ENCODE measurements at places on chromosomes 6 and 20.

- no peak for DNase-seq
Measured at GRCh38 chr20:45892828-45893500, 1.8 kb downstream of the CTSA start.

- no peak for DNase-seq
Measured at GRCh38 chr20:5908981-5909380, 41.4 kb downstream of the TRMT6 start.

- no peak for DNase-seq
Measured at GRCh38 chr6:21053612-21054011, 519.4 kb downstream of the CDKAL1 start.

DNA sequence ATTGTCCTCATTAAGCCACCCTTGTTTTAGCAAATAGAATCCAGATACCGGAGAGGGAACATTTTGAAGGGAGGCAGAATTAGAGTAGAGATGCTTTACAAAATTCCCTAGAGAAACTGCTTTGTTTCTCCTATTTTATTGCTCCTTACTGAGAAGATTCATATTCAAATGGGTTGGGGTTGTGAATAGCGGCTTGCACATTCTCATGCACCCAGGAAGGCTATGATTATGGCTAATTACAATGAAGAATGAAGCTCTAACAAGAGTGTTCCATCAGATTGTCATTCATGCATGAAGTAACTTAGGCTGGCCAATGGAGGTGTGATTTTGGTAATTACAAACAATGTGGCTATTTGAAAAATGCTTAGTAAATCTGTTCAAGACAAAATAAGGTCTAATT is 129.6 kb downstream of the PACRG start:
- DNase-seq = no peak

Data from stimulated activated CD4-positive, alpha-beta T cell treated with anti-CD3 and anti-CD28 coated beads, TNF-alpha, amount 100 ng/mL, for 1 hour (primary cell).